ENCODE measurements at places on chromosomes 4 and X.
A peak's percentile ranks its signal among the peaks of the same experiment; 100 is the strongest.

DNA sequence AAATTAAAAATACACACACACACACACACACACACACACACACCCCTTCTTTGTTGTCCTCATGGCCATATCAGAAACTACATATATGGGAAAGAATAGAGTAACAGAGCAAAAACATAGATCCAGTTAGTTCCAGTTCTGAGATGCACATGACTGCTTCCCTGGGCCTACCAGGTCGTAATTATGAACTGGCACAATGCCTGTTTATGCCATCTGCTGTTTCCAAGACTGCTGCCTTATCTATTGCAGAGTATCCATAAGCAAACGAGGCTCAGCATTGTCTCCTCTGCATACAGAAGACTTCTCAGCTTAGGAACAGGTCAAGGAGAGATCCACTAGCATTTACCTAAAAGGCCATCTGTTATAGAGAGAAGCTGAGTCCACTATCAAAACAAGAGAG lies 789.0 kb downstream of the TECRL start:
- DNase-seq, result no peak

GRCh38 chr4:153785910-153786721 lies 2.8 kb downstream of the SFRP2 start:
- peak; percentile 63 for DNase-seq

- DNase-seq, result no peak
These were observed 16.8 kb upstream of the DHX15 start for GRCh38 chr4:24601121-24601520.

- DNase-seq, result peak; percentile 63
These were observed 67.8 kb upstream of the ETNPPL start for GRCh38 chr4:108830509-108831244.

GRCh38 chrX:39823854-39824253 lies 273.9 kb downstream of the BCOR start:
- peak; percentile 13 for DNase-seq

DNA sequence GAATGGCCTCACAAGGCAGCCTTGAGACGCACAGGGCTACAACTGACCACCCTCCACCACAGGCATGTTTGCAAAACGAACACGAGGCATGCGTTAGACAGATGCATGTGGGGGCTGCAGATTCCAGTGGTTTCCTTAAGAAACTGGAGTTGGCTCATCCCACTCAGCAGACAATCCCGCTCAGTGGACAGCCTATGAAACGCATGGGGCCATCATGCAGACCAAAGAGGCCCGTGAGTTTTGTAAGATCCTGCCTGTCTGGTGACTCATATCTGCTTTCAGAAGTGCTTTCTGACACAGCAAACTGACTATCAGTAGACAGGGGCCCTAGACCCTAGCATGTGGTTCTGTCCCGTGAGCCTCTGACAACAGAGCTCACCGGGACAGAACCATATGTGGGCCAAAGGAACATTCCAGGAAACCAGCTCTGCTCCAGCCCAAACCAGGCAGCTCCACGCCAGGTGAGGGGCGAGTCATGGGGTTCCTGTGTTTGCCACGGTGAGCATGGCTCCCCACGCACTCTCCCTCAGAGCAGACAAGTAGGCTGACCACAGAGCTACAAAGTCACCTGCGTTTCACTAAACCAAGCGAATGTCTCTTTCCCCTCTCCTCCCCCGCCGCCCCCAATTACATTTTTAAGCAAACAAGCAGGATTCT lies 74.4 kb downstream of the MTMR1 start:
- DNase-seq, result peak; percentile 22

- no peak for DNase-seq
These were observed 17.8 kb downstream of the JADE1 start for GRCh38 chr4:128827296-128827695.

DNA sequence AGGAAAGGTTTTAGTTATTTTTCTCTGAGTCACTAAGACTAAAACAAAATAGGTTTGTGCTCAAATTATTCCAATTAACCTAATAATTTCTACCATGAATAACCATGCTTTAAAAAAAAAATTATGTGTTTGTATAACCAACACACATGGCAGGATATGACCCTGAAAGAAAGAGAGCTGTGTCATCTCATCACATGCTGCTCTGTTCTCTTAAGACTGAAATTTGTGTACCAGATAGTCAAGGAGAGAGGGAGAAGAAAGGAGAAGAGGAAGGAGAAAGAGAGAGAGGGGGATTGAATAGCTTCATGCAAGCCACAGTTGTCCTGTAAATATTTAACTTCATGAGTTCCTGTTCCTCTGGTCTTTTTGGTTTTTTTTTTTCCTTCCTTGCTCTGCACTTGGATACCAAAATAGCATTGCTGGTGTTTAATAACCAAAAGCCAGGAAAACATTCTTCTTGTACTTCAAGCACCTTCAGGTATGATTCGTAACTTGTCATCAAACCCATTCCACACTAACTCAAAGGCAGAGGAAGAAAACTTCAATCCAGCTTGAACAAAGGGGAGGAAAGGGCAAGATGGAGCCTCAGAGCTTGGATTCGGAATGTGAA lies 6.4 kb upstream of the PROM1 start:
- no peak for DNase-seq

GRCh38 chrX:71955530-71956120 lies 45.0 kb downstream of the NHSL2 start:
- DNase-seq, result no peak

GRCh38 chrX:19655032-19655431 lies 139.7 kb upstream of the MAP3K15 start:
- DNase-seq, result no peak

GRCh38 chr4:109616243-109616642 lies 56.2 kb downstream of the MCUB start:
- DNase-seq, result no peak

- DNase-seq, result peak; percentile 1
These were observed 37.0 kb downstream of the NPY5R start for GRCh38 chr4:163380703-163381102.

DNA sequence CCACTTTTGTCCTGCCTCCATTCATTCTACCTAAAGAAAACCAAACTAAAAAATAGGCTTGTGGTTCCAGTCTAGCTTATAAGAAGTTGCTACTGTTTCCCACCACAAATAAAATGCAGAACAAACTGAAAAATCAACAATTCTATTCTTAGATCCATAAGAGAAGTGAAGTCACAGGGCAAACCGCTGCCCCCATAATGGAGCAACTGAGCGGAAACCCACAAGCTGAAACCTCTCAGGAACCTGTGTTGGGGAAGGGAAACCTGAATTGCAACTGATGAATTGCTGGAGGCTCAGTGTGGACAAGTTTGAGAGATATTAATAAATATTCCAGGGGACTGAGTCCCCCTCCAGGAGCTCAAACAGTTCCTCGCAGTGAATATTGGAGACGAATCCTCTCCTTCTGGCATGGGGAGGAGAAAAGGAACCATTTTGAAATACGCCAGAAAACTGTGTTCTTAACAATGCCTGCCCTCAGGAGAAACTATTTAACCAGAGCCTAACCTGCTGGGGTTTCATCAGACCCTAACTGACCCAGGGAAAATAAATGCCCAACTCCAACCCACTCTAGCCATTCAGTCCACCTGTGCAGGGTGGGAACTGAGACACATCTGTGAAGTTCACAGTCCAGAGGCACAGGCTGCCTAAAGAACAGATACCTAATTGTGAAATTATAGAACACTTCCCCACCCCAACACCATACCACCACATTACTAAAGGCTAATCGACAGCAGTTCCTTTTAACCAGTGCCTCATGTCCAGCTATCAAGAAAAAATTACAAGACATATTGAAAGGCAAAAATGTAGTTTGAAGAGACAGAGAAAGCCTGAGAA lies 22.8 kb upstream of the SH3RF1 start:
- DNase-seq, result peak; percentile 87

GRCh38 chr4:92952426-92952825 lies 648.7 kb downstream of the GRID2 start:
- DNase-seq, result no peak

GRCh38 chr4:151260526-151260925 lies 16.4 kb upstream of the PRSS48 start:
- no peak for DNase-seq

GRCh38 chrX:14013054-14013453 lies 16.6 kb downstream of the GEMIN8 start:
- no peak for DNase-seq

DNA sequence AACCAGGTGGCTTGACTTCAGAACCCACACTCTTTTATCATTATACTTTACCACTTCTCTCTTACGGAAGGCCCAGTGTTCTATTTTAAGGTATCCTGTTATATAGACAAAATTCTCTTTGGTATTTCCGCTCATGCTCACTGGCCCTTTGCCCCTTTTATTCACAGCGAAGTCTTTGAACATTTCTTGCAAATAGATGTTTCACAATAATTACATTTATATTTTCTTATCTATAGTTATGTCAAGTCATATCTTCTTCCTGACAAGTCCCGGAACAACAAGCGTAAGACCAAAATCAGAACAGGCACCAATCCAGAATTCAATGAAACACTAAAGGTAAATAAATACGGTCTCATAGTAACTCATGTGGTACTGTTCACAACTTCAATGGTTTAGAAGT lies 102.0 kb downstream of the SYTL5 start:
- DNase-seq, result no peak

DNA sequence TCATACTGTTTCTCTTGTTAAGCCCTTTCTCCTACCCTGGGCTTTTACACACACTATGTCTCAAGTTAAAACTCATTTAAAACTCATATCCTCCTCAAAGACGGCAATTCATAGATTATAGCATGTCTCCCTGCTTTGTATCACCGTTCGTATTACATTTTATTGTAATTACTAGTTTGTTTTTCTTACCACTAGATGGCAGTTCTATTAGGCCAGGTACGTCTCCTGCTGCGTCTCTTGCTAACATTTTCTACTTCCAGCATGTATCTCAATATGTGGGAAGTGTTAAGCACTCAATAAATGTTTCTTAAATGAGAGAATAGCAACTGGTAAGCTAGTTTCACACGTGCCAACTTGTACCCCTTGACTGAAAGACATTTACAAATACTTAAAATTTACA lies 450.3 kb upstream of the PCDH7 start:
- DNase-seq, result peak; percentile 0

DNA sequence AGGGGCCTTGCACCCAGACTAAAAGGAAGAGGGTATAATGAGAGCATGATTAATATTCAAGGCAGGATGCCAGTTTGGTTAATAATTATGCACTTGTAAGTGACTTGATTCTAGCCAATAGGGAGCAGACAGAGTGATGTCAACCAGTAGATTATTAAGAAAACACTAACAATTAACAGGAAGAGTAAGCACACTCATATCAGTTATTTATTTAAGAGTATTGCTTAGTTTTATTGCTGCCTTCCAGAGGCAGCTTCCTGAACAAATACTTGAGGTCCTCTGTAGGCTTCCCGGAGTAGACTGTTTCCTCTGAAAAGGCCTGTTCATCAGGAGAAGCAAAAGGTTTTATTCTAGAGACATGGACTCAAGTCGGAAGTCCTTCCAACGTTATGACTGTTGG lies 129.1 kb upstream of the AFF2 start:
- no peak for DNase-seq

GRCh38 chrX:8867406-8867805 lies 66.2 kb upstream of the FAM9A start:
- DNase-seq, result no peak

GRCh38 chr4:139030614-139031235 lies 15.1 kb downstream of the NOCT start:
- DNase-seq, result peak; percentile 91

- no peak for DNase-seq
These were observed 66.1 kb downstream of the AGTR2 start for GRCh38 chrX:116236666-116237065.

GRCh38 chr4:147136310-147136709 lies 190.6 kb upstream of the TTC29 start:
- DNase-seq, result no peak

GRCh38 chr4:122276359-122276758 lies 102.5 kb upstream of the ADAD1 start:
- no peak for DNase-seq

- DNase-seq, result no peak
These were observed 87.6 kb downstream of the TMEM144 start for GRCh38 chr4:158297866-158298265.

GRCh38 chrX:13502590-13502989 lies 66.8 kb upstream of the EGFL6 start:
- no peak for DNase-seq

- DNase-seq, result no peak
These were observed 12.9 kb upstream of the ODAM start for GRCh38 chr4:70182517-70183167.

GRCh38 chr4:123233136-123233768 lies 163.3 kb upstream of the SPRY1 start:
- peak; percentile 69 for DNase-seq

GRCh38 chrX:6980981-6981380 lies 166.5 kb upstream of the STS start:
- DNase-seq, result no peak

- DNase-seq, result peak; percentile 90
These were observed 76.2 kb upstream of the CD99 start for GRCh38 chrX:2614911-2615310.

GRCh38 chr4:61373901-61374440 lies 173.8 kb downstream of the ADGRL3 start:
- DNase-seq, result no peak

GRCh38 chr4:38939165-38939564 lies 71.6 kb downstream of the FAM114A1 start:
- DNase-seq, result no peak

- peak; percentile 20 for DNase-seq
These were observed 101.0 kb downstream of the ATP11C start for GRCh38 chrX:139831675-139832456.

DNA sequence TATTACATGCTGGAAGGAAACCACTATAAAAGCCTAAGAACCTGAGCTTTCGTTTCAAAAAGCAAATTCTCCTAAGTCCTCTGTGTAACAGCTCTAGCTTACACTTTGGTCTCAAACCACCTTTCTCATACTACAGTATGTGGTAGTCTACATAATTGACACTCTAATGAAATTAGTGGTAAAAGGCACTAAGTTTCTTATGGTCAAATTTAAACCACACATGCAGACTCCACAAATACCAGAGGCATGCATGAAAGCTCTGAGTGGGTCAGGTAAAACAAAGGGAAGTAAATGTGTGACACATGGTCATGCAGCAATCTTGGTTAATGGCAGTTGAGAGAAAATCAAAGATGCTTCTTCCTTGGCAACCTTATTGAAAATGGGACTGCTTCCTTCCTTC lies 187.8 kb downstream of the CCNG2 start:
- no peak for DNase-seq

DNA sequence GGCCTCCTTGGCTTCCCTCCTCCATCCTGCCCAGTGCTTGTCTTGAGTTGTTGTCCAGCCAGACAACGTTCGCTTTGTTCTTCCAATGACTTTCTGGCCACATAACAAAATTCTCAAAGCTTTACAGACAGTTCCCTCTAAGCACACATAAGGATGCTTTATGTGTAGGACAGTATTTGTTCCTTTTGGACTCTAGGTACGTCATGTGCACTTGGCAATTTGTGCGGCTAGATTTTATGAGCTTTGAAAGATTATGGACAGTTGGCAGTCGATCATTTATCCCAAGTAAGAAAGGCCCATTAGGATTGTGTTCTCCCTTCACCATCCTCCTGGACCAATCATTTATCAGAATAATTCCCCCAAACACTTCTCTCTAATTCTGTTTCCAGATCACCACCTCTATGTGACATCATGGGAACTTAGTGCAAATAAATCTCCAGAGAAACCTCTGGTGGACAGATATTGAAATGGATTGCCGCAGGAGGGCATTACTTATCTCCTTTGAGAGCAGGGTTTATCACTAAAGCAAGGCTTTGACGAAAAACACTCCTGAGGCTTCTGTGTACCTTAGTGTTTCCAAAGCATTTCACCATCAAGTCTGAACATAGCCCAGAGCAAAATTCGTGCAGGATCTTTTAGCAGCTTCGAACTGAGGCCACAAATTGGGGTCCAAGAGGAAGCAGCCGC lies 77.4 kb upstream of the BMPR1B start:
- DNase-seq, result no peak

Measured in hematopoietic multipotent progenitor cell treated with erythropoietin and hydrocortisone succinate and interleukin-3 and kit ligand, for 4 days (in vitro differentiated cells).